Midbrain (tissue), 1 donor: ENCODE measurements at places on chromosomes 7 and 10.

GRCh38 chr7:76512941-76513816 lies 2.8 kb downstream of the UPK3B start:
- DNase-seq, result no peak

DNA sequence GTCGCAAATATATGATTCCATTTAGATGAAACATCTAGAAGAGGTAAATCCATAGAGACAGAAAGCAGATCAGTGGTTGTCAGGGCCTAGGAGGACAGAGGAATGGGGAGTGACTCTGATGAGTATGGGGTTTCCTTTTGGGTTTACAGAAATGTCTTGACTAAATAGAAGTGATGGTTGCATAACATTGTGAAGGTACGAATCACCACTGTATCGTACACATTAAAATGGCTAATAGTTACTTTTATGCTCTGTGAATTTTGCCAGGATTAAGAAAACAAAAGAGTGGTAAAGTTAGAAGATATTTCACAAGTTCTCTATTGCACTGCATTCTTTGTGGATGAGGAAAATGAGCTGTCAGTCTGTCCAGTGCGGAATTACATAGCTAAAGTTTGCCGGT lies 407.4 kb downstream of the KCNMA1 start:
- DNase-seq, result no peak

DNA sequence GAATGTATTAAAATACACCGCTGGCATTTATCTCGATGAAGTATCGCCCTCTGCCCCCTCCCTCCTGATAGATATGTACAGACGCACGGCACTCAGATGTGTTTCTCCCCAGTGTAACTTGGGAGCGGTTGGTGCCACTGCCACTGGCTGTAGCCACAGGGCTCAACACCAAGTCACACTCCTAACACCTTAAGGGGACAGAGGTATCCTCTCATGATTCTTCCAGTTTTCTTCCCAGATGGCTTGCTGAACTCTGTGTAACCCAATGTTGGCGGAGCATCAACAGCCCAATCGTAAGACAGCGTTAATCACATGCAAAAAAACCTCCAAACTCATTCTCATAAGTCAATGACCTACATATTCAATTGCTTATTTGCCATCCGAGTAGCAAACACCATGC lies 35.5 kb downstream of the CTBP2 start:
- no peak for DNase-seq

- no peak for DNase-seq
These were observed 526.9 kb upstream of the VSTM2A start for GRCh38 chr7:54015251-54015650.

GRCh38 chr10:117944676-117945447 lies 101.9 kb downstream of the RAB11FIP2 start:
- DNase-seq, result no peak

- peak; percentile 97 for DNase-seq
These were observed 98.0 kb upstream of the ZNF722 start for GRCh38 chr7:63900394-63901203.

DNA sequence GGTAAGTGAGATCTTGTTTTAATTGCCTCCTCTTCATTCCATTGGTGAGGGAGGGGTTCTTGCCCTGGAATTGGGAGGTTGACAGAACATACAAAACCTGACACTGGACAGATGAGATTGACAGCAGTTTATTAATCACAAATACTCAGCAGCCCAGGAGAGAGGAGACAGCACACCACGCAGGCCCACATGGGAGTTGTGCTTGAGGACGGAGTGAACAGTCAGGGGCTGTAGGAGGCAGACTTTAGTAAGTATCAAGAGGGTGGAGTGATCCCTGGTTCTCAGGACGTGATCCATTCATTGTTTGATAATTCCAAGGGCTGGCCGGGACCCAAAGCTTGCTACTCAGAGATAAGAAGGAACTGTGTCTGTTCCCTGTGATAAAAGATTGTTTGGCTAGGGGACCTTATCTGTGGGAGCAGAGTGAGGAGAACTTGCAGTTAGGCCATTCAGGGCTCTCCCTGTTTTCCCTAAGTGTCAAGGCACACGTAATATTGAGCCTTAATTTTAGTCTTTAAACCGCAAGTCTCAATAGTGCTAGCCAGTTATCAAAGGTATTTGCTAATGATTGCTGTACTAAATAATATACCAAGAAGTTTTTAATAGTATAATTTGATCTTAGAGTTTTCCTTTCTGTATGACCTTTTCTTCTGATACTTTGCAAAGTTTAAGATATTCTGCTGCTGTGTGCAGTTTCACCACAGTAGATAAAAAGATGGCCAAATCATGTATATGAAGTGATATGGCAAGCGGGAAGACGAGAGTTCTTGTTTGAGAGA lies 14.5 kb downstream of the CAPZA2 start:
- DNase-seq, result no peak

DNA sequence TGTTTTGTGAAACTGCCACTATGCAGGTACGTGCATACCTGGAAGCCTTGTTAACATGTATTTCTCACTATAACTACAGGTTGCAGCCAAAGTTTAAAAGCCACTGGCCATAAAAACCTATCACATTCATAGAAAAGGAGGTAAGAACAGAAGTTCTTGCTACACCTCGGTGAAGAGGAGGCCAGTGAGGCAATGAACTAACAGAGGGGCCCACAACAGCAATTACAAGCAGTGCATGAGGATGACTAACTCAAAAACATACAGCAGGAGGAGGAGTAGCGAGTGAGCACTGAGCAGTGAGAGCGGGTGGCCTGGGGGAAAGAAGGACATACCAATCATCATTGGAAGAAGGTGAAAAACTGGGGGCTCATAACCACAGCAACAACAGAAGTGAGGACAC lies 51.6 kb downstream of the NUDCD3 start:
- no peak for DNase-seq

DNA sequence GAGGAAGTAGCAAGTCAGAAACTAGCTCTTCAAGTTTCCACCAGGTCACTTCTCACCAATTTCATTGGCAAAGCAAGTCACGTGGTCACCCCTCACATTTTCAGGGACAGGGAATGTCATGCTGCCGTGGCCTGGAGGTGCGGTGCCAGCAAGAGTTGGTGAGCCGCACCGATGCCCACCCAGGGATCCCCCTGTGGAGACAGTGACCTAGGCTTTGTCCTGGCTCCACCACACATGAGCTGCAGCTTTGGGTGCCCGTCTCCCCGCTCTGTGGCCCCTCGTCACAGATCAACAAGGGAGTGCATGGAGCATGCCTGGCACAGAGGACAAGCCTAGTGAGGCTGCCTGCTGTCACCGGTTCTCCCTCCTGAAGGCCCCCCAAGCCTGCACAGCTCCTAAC lies 226.7 kb upstream of the PPP2R2D start:
- no peak for DNase-seq

- DNase-seq, result peak; percentile 42
These were observed 32.7 kb downstream of the LGI1 start for GRCh38 chr10:93790439-93790838.

DNA sequence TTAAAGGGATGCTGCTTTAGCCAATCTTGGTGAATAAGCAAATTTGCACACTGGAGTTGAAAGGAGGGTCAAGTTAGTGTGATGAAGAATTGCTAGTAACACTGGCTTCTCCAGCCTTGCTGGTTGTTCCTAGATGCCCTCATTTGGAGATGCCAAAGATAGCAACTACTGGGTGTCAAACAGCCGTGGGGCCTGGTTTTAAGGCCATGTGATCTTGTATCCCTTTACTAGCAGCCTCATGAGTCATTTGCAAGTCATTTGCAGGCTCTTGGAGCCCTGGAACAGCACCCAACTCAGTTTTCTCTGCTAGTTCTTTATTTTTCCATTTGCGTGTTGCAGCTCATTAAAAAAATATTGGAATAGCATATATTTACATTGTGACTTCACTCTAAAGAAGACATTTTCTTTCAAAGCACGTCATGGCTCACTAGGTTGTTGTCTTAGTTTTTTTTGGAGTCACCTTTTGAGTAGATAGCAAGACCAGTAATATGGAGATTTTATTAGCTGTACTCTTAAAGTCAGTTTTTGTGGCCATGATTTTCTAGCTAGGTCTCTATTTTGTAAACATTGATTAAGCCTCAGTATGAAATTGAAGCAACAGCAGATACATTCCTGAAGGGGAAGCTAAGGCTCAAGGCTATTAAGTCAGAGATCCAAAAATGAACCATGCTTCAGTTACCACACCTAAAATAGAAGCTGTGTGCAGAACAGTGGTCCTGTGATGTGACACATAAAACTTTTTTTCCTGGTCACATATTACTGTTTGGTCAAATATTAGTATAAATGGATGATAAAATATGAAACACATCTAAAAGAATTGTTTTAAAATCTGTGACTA lies 1.3 kb downstream of the LSMEM1 start:
- DNase-seq, result no peak

DNA sequence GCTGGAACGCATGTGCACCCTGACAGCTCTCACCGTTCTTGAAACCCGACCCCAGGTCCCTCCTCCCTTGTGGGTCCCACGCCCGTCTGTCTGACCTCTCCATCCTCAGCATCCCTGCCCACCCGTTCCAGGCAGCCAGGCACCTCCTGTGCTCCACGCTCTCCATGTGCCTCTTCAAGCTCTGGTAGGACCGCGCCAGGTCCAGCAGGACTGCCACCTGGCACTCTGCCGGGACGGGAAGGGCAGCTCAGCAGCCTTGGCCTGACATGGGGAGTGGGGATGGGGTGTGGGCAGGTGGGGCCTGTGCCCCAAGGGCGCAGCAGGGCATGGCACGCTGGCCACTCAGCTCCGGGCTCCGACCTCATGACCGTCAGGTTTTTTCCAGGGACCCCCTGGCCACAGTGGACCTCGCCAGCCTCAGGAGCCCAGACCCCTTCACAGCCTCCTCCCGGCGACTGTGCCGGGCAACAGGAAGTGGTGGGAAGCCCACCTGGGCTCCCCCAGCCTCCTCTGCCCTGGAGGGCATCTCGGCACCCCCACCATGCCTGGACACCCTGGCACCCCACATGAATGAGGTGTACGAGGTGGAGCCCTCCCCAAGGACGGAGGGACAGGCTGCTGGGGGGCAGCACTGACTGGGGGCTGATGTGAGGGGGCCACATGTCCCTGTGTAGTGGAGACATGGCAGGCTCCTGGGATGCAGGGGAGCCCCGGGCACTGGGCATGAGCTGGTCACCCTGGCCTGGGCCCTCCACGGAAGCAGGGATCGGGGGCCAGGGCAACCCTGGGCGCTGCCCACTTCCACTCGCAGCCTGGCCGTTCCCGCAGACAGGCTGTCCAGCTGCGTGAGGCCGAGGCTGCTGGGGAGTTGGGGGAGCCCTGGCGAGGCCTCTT lies 25.1 kb upstream of the NKX6-2 start:
- DNase-seq, result no peak

DNA sequence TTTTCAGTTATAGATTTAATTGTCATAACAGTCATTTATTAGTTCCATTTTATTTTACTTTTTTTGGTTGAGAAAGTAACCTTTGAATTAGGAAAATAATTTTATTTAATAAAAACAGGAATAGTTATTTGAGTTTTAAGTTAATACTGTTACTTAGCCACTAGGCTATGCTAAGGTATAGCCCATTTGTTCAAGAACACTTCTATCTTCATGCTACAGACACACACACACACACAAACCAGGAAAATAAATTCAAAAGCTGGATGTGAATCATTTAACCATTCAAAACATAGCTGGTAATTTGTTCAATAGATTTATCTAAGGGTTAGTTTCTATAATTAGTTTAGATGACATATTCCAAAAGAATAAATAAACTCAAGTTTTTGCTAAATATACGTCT lies 148.4 kb downstream of the RNF133 start:
- DNase-seq, result no peak

GRCh38 chr7:3548815-3549214 lies 247.8 kb downstream of the SDK1 start:
- DNase-seq, result no peak

DNA sequence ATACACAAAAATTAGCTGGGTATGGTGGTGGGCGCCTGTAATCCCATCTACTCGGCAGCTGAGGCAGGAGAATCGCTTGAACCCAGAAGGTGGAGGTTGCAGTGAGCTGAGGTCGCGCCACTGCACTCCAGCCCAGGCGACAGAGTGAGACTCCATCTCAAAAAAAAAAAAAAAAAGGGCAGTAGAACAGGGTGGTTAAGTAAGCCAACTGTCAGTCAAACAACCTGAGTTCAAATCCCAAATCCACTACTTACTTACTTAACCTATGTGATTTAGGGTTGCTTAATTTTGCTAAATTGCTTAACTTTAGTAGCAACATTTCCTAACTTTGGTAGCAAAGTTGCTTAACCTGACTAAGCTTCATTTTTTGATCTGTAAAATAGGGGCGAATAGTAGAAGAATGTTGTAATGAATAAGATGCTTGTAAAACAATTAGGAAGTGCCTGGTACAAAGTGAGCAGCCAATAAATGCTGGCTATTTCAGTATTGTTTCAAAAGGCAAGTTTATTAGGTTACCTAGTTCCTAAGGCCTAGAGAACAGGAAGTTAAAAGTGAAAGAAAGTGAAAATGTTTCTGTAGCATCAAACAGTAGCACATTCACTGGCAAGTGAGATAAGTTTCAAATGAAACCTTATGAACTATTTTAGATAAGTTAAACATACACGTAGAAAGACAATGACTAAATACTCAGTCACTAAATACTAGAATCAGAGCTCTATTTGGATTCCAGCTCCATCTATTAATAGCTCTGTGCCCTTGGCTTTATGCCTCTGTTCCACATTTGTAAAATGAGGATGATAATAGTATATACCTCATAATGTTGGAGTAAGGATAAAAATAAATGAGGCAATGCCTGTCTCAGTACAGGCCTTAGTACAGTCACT lies 64.3 kb downstream of the HOXA1 start:
- DNase-seq, result no peak

DNA sequence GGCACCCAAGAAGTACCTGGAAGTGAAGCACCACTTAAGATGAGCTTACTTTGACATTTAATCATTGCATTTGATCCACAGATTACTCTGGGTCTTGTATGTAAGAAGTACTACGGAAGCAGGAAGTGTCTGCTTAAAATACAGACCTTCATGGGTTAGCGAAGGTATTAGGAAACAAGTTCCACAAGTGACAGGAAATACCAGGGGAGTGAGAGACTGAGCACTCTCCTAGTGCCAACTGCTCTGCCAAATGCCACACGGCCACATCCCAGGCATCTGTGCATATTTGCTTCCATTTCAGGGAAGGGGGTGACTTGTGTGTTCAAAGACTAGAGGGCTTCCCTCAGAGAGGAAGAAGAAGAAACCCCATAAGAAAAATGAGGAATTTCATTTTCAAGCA lies 57.2 kb upstream of the ANK3 start:
- no peak for DNase-seq

GRCh38 chr10:130871406-130871805 lies 440.1 kb downstream of the TCERG1L start:
- DNase-seq, result no peak

- no peak for DNase-seq
These were observed 535 bp downstream of the ASAH2B start for GRCh38 chr10:50740293-50740648.

DNA sequence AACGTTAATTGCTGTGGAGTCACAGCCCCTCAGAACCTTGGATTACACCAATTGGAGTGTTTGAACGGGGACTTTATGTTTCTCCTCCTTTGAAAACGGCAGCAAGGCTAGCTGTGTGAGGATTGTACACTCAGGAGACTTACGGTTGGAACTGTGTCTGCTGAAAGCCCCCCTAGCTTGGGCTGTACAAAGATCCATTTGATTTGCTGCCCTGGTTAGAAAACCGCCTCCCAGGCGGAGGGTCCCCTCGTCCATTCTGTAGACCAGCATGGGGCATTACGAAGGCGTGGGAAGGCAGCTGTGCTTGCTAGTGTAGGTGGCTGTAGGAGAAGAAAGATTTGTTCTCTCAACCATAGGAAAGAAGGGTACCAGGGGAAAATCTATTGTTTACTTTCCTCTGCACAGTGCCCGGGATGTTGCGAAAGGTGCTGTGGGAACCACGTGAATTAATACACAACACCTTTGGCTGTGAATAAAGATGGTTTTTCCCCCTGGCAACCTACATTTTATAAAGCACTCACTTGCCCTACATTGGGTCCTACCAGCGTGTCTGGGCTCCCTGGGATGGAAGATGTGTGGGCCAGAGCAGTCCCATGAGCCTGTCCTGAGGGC lies 73.4 kb upstream of the BTBD16 start:
- DNase-seq, result no peak
